ENCODE measurements at places on chromosomes 13 and 19.

GRCh38 chr13:49315036-49315565, 67.4 kb downstream of the CDADC1 start:
- no peak for DNase-seq

DNA sequence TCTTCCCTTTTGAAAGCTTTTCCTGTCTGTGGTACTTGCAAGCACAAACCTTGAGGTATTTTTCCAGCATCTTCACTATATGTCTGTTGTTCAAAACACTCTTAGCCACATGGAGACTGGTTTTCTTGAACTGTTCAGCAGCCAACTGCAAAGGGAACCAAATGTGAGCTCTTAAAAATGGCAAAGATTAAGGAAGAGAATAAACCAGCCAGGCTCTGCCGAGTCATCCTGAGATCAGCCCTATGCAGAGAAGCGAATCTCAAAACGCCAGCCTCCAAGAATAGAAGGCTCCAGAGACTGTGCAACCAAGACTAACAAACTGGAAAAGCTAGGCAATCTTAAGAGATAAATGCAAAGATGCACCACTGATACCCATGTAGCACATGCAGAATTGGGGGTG, 20.7 kb downstream of the AKAP8 start:
- no peak for DNase-seq

GRCh38 chr13:69194130-69194529, 913.5 kb upstream of the ATXN8OS start:
- DNase-seq = no peak

DNA sequence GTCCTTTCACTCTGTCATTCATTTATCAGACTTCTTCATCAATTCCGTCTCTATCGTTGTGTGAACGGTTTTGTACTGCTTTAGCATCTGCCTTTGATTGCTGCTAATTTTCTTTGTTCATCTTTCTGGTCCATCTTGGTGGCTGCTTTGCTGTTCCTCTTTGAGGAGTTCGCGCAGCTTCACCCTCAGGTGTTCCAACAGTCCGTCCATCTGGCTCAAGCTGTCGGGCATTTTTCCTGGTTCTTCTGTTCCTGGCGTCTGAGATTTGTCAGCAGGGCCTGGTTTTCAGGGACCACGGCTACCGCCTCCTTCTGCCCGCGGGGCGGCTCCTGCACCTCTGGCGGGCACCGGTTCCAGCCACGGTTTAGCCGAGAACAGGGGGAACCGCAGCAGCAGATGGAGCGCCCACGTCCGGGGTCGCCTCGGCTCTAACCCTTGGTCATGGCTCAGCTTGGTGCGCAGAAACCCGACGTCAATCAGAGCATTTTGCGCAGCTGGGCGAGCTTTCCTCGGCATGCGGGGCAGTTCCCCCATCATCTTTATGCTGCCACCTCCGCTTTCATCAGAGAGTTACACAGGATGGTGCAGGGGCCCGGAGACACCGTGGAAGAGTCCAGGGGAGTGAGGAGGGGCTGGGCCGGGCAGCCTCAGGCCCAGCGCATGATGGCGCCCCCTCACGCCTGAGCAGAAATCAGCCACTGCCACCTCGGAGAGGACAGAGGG, 89.5 kb downstream of the ZNF100 start:
- DNase-seq = no peak

DNA sequence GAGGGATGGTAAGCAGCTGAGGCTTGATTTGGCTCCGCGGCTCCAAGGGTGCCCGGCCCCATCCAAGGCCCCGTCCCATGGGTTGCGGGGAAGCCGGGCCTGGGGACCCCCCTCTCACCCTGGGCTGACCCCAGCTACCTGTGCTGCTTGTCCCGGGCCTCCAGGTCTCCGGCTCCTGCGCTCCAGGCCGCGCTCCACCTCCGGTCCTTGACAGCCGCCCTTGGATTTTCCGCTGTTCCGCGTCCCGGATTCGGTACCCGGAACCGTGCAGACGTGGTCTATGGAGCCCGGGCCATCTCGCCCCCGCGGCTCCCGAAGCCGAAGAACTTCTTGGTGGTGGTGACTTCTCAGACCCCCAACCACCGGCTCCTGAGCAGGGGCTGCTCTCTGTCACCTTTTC, 48.3 kb upstream of the C1QTNF9B start:
- no peak for DNase-seq

GRCh38 chr13:75738841-75739240, 102.7 kb downstream of the LMO7 start:
- DNase-seq = no peak

DNA sequence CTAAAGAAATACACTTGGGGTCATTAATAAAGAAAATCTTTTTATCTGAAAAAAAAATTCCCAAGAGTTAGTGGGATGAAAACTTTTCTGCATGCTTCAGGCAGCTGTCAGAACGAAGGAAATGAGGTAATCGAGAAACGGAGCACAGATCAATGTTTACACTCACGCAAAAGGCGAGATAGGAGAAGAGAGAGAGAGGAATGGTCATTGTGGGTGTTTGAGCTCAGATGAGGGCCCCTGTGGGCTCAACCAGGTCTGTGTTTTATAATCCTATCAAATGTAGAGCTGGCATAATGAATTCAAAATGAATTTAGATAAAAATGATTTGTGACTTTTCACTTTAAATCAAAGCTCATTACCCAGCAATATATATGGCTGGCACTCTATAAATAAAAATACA, 6.3 kb upstream of the RXFP2 start:
- no peak for DNase-seq

DNA sequence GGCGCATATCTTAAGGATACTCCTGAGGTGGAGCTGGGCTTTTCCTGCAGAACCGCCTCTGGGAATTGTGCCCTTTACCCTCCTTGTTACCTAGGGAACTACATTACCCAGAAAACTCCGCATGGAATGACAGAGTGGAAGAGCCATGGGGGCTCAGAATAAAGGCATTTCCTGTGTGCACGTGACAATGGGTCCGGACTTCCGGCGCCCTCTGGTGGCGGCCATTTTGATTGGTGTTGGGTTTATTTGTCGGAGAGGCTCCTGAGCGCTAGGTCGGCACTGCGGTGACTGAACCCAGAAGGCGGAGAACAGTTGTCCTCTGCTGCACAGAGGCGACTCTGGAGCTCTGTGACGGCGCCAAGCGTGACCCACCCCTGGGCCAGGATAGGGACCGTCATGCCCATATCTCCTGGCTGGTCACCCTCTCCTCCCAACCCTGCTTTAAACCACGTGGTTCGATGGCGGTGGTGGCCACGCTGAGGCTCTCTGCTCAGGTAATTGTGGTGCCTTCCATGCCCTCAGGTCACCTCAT, at the start of gene ZNF587B:
Gene ZNF587B, plus strand, starts transcription at position 229 of the 532 bp plus-strand sequence. Its CDS starts 230 bp downstream, at position 459.
- DNase-seq = peak; percentile 27

GRCh38 chr13:86878781-86879180, 792.4 kb upstream of the SLITRK5 start:
- no peak for DNase-seq

GRCh38 chr19:34667349-34668076, 9.4 kb downstream of the SCGB2B2 start:
- peak; percentile 78 for DNase-seq

DNA sequence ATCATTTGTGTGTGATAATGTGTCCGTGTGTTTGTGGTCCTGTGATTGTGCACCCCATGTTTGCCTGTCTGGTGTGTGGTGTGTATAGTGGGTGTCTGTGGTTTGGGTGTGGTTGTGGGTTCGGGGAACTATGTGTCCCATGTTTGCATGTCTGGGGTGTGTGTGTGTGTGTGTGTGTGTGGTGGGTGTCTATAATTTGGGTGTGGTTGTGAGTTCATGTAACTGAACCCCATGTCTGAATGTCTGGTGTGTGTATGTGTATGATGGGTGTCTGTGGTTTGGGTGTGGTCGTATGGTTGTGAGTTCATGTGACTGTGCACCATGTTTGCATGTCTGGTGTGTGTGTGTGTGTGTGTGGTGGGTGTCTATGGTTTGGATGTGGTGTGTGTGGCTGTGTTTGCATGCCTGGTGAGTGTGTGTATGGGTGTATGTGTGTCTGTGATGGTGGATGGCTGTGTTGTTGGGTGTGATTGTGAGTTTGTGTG, 11.1 kb upstream of the NFIX start:
- DNase-seq = no peak

DNA sequence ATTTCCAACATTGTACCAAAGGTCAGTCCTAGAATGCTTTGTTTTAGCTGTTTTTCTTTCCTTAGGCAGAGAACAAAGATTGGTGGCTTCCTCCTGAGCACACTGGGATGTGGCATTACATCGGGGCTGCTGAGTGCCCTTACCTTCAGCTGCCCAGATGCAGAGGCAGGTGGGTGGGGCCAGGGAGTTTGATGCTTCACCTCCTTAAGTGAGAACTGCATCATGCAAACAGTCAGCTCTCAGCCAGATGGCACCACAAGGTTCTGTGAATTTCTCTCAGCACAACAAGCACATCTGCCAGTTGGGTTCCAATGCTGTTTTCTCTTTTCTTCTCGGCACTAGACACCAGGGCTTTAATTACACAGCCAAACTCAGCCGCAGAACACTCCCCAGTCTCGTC, 87.4 kb upstream of the UBL3 start:
- DNase-seq = no peak

GRCh38 chr13:65601855-65602254, 1628.3 kb downstream of the PCDH9 start:
- DNase-seq = no peak

DNA sequence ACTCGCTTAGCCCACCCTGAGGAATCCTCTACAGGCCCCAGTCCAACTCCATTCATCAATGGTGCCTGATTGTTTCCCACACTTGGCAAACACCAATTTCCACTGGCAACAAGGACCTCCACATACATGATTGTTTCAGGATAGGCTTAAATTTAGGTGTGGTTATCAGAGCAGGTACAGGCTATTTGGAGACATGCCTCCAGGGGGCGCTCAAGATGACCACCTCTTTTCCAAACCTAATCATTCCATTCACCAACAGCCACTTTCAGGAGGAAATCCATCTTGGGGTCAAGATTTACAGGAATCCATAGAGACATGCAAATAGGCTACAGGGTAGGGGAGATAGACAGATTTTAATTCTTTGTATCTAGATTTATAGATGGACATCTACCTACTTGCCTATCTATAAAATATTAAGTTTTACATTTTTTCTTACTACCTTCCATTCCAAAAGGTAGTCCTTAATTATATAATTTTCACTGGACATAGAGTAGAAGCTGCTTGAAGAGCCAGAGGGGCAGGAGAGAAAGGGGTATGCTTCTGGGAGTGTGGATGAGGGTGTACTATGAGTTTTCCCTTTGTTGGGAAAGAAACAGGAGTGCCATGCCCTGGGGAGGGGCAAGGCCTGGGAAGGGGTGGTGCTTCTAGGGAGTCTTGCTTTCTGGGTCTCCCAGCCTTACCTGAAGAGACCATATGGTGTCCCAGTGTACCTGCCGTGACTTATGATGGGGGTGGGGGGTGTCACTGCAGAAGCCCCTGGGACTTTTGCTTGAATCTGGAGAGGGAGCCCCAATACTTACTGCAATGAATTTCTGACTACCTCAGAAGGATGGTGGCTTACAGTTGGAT, 14.1 kb upstream of the PCDH8 start:
- peak; percentile 9 for DNase-seq

DNA sequence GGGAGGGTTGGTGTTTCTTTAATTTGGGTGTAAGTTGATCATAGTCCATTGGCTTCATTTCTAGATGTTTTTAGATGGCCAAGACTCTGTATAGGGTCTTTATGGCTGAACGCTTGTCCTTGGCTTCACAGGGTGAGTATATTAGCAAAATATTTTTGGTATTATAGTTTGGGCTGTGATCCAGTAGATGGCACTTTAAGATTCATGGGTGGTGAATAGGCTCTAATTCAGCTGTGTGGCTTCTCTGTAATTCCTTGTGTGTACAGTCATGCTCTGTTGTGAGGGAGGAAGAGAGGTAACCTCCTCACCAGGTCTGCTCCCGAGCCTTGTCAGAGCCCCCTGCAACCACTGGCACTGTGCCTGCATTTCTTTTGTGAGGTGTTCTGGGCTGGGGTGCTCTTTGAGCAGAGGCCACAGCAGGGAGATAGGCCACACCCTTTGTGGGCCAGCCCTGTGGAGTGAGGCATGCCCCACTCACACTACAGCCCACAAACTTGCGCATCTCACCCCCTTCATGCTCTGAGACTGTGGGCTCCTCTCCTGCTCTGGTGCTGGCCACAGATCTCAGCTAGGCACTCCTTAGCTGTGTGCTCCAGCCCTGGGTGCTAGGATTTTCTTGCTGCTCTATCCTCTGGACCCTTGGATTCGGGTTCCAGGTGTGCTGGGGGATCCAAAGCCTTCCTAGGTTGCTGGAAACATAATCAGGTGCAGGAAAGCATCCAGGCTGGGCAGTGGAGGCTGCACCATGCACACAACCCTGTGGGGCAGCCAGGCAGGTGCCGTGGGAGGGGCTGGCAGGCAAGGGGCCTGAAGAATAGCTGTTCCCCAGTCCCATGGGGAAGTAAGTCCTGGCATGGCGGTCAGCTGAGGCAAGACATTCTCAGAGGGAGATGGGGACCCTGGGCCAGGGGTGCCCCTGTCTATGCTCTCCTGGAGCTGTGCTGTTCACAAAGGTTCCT, 193.9 kb downstream of the GPC5 start:
- DNase-seq = no peak

DNA sequence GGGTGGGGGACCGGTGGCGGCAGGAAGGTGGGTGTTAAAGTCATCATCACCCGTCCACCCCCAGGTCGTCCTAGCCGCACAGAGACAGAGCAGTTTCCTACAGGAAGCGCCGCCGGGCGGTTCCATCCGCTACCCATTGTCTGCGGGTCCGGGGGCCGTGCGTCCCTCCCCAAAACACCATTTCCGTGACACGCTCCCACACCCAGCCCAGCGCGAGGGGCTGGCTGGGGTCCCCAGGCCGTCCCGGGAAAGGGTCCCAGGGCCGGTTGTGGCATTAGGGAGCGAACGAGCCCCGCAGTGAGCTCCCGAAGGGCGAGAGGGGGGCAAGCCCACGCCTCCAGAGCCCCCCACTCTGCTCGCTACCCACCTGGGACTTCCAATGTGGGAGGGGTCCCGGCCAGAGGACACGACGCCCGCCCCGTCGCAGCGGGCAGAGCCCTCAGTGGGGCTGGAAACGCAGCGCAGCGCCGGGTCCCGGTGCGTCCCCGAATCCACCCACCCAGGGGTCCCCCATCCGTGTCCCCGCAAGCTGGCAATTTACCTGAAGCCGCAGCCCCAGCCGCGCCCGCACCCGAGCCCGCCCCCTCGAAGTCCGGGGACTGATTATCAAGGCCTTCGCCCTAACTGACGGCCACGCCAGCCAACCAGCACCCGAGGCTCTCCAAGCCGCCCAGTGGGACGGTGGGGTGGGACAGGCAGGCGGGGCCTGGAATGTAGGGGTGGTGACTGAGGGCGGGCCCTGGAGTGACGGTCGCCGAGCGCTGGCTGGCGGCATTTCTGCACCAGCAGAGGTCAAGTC, at the start of gene KANK3:
Gene KANK3, minus strand, starts transcription at position 579 of the 799 bp plus-strand sequence. CDS start 5,434 bp downstream, outside the sequence.
- peak; percentile 75 for DNase-seq

GRCh38 chr19:36092566-36092965, 18.4 kb upstream of the OVOL3 start:
- DNase-seq = no peak

GRCh38 chr19:41233748-41234240, 14.8 kb downstream of the AXL start:
- DNase-seq = no peak

DNA sequence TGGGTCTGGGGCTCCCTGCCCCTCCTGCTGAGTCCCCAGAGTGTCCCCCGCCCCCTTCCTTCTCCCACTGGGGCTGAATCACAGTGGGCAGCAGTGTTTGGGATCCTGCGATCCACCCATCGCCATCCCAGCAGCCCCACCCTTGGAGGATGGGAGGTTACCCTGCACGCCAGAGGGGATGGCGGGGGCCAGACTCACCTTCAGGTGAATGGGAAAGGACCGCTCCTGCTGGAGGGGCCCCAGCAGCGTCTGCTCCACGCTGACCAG, 569 bp downstream of the DLEU7 start:
- DNase-seq = no peak

Data from COR-L47 (cell line).